Chondrocyte (in vitro differentiated cells): ENCODE measurements at places on chromosomes 13 and 19. TPM values are rescaled to one million over a fixed set of nuclear protein-coding genes. Genes with fewer than 3 reads are reported as not detected.

Gene TMPRSS9
- total RNA-seq = 0.15 to 0.26 TPM in 2 of 3 replicates, not detected in the other

Gene RCBTB2
- total RNA-seq = 8.6 to 13.3 TPM (median 9.4 TPM) in 3 replicates

Gene SMIM44
- not detected in 3 replicates for total RNA-seq

DNA sequence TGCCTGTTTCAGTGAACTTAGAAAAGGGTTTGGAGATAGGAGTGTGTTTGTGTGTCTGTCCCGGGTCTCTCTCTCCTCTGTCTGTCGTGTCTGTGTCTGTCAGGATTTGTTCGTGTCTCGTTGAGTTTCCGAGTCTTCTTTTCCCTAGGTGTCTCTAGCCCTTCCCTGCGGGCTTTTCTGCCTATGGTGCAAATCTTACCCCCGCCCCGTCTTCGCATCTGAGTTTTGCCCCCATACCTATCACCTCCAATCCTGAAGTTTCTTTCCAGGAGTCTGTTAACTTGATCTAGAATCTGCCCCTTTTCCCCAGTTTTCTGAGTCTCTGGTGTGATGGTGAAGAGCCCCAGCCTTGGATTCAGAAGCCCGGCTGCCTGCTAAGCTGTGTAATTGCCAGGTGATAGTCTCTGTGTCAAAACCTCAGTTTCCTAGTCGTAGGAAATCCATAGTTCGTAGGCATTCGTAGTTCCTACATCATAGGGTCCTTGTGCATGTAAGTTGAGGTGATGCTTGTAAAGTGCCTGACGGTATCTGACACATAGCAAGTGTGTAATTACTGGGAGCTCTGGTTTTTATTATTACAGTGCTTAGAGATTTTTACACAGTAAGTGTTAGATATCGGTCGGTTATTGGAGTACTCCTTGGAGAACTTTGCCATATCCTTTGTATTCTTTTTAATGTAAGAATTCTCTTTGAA lies 782 bp downstream of the EPN1 start:
- H3K27ac ChIP-seq = peak overlapping the region; percentile 98
- H3K4me3 ChIP-seq = peak overlapping the region; percentile 98
- H3K4me1 ChIP-seq = peaks cover 45% of the 10 kb centered on the region
- H3K27me3 ChIP-seq = no peaks in the 10 kb centered on the region
- no peak for DNase-seq

- no peak for DNase-seq
- no peak overlapping the region for H3K4me3 ChIP-seq
- no peaks in the 10 kb centered on the region for H3K27me3 ChIP-seq
- H3K27ac ChIP-seq = peak overlapping the region; percentile 33
Observed at GRCh38 chr13:97030705-97031452, 36.6 kb upstream of the OXGR1 start.

Gene CYP2A6
- total RNA-seq = not detected in 3 replicates

DNA sequence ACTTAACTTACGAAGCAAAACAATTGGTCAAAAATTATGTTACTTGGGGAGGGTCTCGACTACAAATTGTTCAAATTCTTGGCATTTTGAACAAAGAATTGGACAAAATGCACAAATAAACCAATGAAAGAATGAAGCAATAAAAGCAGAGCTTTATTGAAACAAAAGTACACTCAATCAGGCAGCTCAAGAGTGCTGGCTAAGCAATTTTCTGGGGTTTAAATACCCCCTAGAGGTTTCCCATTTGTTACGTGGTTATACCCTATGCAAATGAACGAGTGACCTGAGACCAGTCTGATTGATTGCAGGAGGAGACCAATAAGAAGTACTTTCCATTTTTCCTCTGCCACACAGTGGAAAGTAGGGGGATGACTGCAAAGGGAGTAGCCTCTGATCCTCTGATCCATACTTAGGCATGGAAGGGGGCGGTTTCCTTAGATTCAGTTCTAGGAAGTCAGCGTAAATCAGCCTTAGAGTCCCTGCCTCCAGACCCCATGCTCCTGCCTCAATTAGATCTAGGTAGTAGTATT lies 228.6 kb downstream of the EFNB2 start:
- H3K27me3 ChIP-seq = no peaks in the 10 kb centered on the region
- DNase-seq = no peak
- peaks cover 1% of the 10 kb centered on the region for H3K36me3 ChIP-seq
- H3K4me3 ChIP-seq = no peak overlapping the region
- no peak overlapping the region for H3K27ac ChIP-seq

DNA sequence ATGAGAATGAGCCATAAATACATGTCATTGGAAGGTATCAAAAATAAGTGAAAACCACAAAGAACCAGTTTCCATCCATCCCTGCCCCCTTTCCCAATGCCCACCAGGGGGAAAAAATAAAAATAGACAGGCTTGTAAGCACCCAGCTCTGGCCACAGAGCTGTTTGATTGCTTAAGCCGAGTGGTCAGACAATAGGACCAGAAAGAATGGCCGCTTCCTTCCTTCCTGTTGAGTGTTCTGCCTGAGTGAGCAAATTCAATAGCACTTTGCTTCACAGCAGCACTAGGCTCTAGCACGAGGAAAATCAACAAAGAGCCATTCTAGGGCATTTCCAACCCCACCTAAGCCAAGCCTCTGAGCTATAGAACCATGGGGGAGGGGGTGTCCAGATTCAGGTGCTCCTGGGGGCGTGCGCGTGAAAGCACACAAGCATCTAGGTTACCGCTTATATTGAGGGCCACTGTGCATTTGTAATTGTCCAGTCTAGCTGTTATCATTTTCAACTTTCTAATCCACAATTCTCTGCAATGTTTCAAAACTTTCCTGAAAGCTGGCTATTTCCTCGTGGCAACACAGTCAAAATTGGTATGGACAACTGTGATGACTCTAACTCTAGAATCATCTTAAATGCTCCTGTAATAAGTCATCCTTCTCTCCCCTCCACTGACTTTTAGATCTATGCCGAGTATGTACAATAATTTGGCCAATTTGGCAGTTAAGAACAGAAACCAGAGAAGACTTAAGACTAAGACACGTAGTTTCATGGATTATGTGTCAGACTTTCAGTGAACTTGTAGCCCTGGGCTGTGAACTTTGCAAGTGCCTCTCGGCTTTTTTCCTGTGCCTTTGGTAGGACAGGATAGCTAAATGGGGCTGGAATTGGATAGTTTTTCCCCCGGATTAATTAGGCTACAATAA lies 64.3 kb downstream of the SPRY2 start:
- H3K36me3 ChIP-seq = no peaks in the 10 kb centered on the region
- H3K4me3 ChIP-seq = no peak overlapping the region
- no peak overlapping the region for H3K27ac ChIP-seq

Gene IL12RB1
- total RNA-seq = not detected in 3 replicates

DNA sequence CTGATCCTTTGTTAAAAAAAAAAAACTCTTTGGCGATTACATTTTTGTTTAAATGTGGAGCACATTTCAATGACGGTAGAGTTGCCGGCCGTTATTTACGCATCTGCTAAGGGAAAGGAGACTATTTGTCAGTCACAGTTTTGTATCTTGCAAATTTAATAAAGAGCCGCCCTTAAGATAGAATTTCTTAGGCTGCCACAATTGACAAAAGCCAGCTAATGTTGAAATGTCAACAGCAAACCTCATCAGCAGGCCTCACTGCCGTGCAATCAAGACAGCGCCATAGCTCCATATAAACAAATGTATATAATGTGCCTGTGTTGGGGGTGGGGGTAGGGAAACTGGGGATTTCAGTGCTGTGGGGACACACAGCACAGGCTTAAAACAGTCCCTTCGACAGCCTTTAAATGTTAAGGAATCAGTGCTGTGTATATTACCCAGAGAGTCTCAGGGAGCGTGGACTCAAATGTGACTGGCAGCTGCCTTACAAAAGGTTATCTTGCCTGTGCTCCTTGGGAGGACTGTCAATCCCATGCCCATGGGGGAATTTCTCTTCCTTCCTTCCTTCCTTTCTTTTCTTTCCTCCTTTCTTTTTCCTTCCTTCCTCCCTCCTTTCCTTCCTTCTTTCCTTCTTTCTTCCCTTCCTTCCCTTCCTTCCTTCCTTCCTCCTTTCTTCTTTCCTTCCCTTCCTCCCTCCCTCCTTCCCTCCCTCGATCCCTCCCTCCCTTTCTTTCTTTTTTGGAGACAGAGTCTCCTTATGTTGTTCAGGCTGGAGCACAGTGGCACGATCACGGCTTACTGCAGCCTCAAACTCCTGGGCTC lies 108.0 kb downstream of the URI1 start:
- H3K27ac ChIP-seq = no peak overlapping the region
- no peak for DNase-seq
- no peak overlapping the region for H3K4me3 ChIP-seq
- H3K27me3 ChIP-seq = no peaks in the 10 kb centered on the region

Gene NKPD1
- total RNA-seq = 0.10 to 0.13 TPM in 2 of 3 replicates, not detected in the other

DNA sequence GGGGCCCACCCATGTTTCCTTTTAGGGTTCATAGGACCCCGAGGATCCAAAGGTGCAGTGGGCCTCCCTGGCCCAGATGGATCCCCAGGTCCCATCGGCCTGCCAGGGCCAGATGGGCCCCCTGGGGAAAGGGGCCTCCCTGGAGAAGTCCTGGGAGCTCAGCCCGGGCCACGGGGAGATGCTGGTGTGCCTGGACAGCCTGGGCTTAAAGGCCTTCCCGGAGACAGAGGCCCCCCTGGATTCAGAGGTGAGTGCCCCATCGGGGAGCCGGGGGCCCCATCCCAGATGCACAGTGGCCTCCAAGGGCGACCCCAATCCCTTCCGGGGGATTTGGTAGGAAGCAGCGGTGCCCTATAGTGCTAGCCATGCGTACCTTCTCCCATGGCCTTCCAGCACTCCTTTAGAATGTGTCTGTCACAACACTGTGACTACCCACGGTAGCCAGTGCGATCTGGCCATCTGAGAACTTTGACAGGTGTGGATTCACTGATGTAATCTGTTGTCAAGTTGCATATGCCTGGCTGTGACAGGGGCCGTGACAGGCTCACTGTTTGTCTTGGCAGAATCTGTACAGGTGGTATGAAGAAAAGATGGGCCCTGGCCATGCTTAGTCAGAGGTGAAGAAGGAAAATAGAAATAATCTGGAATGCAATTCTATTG lies 88.5 kb downstream of the RAB20 start:
- DNase-seq = no peak
- no peaks in the 10 kb centered on the region for H3K27me3 ChIP-seq
- H3K4me3 ChIP-seq = no peak overlapping the region
- peaks cover 24% of the 10 kb centered on the region for H3K4me1 ChIP-seq
